ENCODE measurements at places on chromosomes 7 and 10.

GRCh38 chr7:101678658-101679057 is 49.6 kb upstream of the MYL10 start:
- no peak for DNase-seq

GRCh38 chr7:98836811-98837629 is 32.8 kb downstream of the TMEM130 start:
- DNase-seq = no peak

DNA sequence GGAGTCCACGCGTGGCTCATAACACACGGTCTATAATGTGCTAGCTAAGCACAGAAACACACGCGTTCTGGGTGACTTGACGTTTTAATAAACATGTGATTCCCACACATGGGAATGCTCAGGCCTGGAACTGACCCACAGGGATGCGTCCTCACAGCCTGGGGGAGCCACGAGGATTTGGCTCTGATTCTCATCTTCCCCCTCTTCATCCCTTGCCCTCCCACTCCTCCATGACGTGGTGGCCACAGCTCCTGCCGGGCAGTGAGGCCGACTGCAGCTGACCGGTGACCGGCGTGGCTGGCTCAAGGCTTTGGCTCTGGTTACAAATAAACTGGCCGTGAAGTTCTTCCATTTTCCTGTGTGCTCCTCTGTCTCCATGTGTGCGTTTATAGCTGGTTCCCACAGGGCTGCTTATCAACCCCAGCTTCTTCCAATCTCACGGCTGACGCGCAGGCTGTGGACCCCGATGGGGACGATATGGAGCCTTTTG is 40.9 kb upstream of the KLF6 start:
- no peak for DNase-seq

GRCh38 chr10:73828161-73828560 is 16.8 kb upstream of the NDST2 start:
- no peak for DNase-seq

DNA sequence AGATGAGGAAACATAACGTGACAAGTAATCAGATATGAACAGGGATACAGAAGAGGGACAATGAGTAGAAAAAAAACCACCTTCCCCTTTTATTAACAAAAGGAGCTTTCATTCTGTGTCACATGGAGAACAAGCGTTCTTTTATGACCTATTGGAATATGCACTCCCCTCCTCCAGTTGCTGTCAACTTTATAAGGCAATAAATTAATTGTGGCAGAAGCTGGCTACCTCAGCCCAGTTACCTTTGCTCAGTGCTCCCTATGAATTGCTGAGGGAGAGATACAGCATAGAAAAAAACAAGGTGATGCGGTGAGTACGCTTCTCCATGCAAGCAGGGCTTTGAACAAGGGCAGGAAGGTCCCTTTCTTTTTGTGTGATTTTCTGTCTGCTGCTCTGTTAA is at the start of gene MGAM2:
Gene MGAM2, plus strand, starts transcription at position 220 of the 400 bp plus-strand sequence. CDS start 5,156 bp downstream, outside the sequence.
- DNase-seq = no peak

DNA sequence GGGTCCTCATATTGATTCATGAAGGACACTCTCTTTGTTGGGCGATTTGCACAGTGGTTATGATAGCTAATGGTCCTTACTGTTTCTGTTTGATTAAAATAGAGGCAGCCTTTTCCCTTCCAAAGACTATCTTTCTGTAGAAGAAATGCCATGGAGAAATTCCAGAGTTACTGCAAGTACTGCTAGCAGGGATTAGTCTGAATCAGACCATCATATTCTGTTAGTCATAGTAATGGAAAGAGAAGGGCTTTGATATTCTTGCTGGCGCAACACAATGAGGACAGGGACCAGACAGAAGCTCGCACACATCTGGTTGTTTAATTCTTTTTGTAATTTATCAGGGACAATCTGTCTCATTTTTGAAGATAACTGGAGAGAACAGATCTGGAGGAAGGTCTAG is 304.5 kb upstream of the FZD8 start:
- DNase-seq = no peak
